ENCODE measurements at places on chromosomes 4 and X.

GRCh38 chr4:117692538-117692937, 341.7 kb upstream of the NDST3 start:
- no peak for DNase-seq

GRCh38 chr4:60657041-60657440, 543.1 kb upstream of the ADGRL3 start:
- DNase-seq: no peak

- no peak for DNase-seq
Measured at GRCh38 chrX:129772796-129773431, 6.8 kb upstream of the SASH3 start.

DNA sequence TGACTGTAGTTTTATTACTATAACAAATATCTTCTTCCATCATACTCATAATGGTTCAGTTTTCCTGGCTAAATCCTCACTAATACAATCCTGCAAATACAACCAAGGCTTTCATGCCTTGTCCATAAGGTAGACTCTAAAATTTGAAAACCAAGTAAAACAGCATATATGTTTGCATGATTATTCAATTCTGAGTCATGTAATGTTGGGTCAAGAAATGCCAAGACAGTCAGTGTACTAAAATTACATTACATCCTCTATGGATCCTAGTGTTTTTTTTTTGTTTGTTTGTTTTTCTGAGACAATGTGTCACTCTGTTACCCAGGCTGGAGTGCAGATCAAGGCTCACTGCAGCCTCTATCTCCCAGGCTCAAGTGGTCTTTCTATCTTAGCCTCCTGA, 38.6 kb upstream of the TEX13D start:
- no peak for DNase-seq

GRCh38 chr4:1717129-1718094, 3.7 kb downstream of the TMEM129 start:
- DNase-seq: no peak

DNA sequence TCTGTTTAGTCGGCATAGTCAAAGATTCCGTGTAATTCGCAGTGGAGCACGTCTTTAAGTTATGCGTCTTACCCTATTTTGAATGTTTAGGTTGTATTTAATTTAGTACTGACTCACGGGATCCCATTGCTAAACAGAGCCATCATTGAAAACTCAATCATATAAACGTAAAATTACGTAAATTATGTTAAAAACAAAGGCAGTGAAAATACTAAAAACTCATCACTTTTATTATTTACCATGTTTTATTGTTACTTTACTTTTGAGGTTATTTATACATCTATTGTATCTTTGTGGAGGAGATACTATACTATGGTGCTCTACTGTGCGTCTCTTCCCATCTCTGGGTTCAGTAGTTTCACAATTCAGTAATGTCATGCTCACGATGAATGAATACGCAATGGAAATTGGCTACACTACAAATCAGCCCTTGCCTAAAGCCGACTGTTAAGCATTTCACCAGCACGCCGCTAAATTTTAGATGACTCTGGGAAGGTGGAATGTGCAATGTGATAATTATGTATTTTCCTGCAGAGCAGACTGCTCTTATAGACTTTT, 944 bp downstream of the FUNDC2 start:
- DNase-seq: no peak

DNA sequence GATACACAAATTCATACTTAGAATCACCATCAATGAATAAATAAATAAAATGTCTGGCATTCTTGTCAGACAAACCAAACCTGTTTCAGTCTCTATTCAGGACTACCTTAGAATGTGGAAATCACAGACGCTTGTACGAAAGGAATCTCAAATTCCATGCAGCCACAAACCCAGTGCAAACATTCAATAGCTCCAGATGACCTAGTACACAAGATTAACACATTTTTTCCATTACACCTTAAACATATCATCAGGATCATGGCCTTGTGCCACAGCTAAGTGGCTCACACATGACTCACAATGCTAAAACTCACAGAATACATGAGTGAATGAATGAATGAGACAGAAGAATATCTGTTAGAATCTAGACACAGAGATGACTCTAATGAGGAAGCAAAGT, 134.2 kb downstream of the PWWP3B start:
- DNase-seq: no peak

DNA sequence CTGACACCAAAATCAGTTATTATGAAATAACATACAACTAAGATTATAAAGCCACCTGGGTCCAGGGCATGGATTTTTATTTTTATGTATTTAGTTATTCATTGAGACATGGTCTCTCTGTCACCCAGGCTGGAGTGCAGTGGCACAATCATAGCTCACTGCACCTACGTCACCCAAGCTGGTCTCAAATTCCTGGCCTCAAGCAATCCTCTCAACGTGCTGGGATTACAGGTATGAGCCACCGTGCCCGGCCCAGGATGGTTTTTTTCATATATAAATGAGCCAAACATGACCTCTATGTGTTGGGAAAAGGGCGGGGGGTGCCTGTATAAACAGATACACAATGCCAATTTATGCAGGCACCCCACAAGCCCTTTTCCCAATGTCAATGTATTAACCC, 24.6 kb downstream of the ZNF630 start:
- DNase-seq: no peak

- DNase-seq: no peak
Measured at GRCh38 chr4:156705311-156705710, 266.3 kb downstream of the PDGFC start.

Data from activated CD8-positive, alpha-beta memory T cell treated with anti-CD3 and anti-CD28 coated beads for 1 hour (primary cell).